Bronchial smooth muscle cell (primary cell): ENCODE measurements at places on chromosomes 3 and 15. TPM values are rescaled to one million over a fixed set of nuclear protein-coding genes. Genes with fewer than 3 reads are reported as not detected.

Gene GPR62
- total RNA-seq, result not detected in 2 replicates

Gene DUOX1
- under 0.01 and 0.16 TPM in 2 replicates for total RNA-seq

Gene THBS1
- 703 and 791 TPM in 2 replicates for total RNA-seq

Gene ISY1
- total RNA-seq, result 38.0 and 40.4 TPM in 2 replicates

Gene SERINC4
- not detected in 2 replicates for total RNA-seq

Gene WDR82
- 56.0 and 63.6 TPM in 2 replicates for total RNA-seq

Gene AGBL1
- not detected in 2 replicates for total RNA-seq

Gene CCR4
- not detected in 2 replicates for total RNA-seq

Gene ARL6IP5
- total RNA-seq, result 115 and 121 TPM in 2 replicates

Gene TRH
- total RNA-seq, result not detected in 2 replicates

Gene SNX22
- 0.26 and 0.32 TPM in 2 replicates for total RNA-seq

Gene LARP6
- total RNA-seq, result 83.7 and 93.6 TPM in 2 replicates

Gene ITGB5
- 273 and 391 TPM in 2 replicates for total RNA-seq

Gene MKRN3
- 0.09 and 0.32 TPM in 2 replicates for total RNA-seq

Gene CHST2
- total RNA-seq, result 4.6 and 5.5 TPM in 2 replicates

Gene SEMA6D
- total RNA-seq, result 4.9 and 9.5 TPM in 2 replicates

Gene DUOXA1
- total RNA-seq, result under 0.01 TPM in 2 replicates

Gene EXOSC7
- total RNA-seq, result 60.8 and 62.1 TPM in 2 replicates

Gene CLDN16
- not detected in 2 replicates for total RNA-seq

Gene RAB6B
- total RNA-seq, result 0.16 and 0.52 TPM in 2 replicates

Gene AADACL2
- total RNA-seq, result not detected in 2 replicates

Gene ZKSCAN7
- total RNA-seq, result 5.8 and 6.2 TPM in 2 replicates

Gene LXN
- 269 and 374 TPM in 2 replicates for total RNA-seq

Gene CKMT1B
- not detected in 2 replicates for total RNA-seq

Gene APBA2
- total RNA-seq, result 0.16 and 0.77 TPM in 2 replicates

Gene ECE2
- total RNA-seq, result not detected in 2 replicates

Gene FRMD4B
- under 0.01 and 0.16 TPM in 2 replicates for total RNA-seq

Gene UTS2B
- total RNA-seq, result 0.43 and 0.63 TPM in 2 replicates

Gene MFAP1
- 32.0 and 33.7 TPM in 2 replicates for total RNA-seq

Gene TXNRD3
- total RNA-seq, result 14.7 and 15.0 TPM in 2 replicates

Gene SLC28A1
- not detected in 2 replicates for total RNA-seq

Gene PLCH1
- total RNA-seq, result under 0.01 and 0.09 TPM in 2 replicates

Gene PLIN1
- 0.26 TPM in 1 of 2 replicates, not detected in the other for total RNA-seq

Gene RASL12
- 31.7 and 58.0 TPM in 2 replicates for total RNA-seq
